ENCODE measurements at places on chromosomes 2 and 18.

GRCh38 chr18:78753240-78753639 is 226.4 kb upstream of the SALL3 start:
- DNase-seq, result no peak

DNA sequence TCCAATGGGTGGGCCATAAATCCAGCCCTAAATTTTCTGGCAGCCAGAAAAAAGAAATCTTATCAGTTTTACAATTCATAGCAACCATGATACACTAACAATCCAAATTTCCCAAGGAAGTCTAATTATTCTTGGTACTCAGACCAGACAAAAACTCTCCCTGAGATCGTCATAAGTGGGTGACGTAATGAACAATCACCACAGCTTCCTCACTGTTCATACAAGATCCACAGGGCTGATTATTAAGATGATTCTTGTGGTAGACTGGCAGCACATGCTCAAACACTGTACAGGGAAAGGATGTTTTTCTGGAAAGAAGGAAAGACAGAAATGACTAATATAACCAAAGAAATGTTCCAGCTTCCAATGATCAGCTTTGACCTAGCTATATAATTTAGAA is 178.3 kb upstream of the CRIM1 start:
- DNase-seq, result no peak

DNA sequence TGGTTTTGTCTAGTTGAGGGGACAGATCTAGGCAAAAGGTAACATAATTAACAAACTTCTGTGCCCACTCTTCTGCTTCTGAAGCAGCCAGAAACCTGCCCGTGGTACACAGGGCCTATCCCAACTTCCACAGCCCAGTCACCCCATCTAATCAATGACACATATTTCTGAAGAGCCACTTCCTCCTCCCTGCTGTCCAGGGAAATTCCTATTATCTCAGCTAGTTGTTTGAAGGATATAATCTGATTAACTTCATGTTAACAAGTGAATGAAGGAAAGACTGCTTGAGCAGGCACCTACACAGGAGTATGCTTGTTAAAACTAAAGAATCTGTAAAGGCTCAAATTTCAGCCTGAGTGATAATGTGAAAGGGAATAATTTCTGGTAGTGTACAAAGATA is 61.4 kb downstream of the CCDC148 start:
- DNase-seq, result no peak

- DNase-seq, result no peak
Observed at GRCh38 chr2:149954981-149955600, 367.5 kb upstream of the MMADHC start.

DNA sequence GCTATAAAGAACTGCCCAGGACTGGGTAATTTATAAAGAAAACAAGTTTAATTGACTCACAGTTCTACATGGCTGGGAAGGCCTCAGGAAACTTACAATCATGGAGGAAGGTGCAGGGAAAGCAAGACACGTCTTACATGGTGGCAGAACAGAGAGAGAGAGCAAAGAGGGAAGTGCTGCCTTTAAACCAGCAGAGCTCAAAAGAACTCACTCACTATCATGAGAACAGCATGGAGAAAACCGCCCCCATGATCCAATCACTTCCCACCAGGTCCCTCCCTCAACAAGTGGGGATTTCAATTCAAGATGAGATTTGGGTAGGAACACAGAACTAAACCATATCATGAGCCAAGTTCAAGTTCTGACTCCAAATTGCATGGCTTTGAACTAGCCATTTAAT is 62.8 kb upstream of the PPP1CB start:
- DNase-seq, result no peak

DNA sequence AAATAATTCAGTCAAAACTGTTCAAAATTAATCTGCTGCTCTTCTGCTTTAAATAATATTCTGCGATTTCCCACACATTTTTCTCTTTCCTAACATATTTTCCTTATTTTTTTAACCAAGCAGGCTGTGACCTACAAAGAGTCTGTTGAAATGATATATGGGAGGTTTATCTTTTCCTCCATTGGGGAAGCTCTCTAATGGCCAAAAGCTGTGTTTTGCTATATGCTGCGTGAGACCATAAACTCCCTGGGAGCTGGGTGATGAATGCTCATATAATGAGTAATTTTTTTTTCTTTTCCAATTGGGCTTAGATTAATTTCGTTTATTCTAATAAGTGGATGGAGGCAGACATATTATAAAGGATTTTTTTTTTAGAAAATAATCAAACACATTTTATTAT is 72.2 kb upstream of the MAP2 start:
- DNase-seq, result no peak

Measured in NCI-H2081 (cell line).